Right renal cortex interstitium (tissue), 3 donors: ENCODE measurements at places on chromosomes 6 and 20. TPM values are rescaled to one million over a fixed set of nuclear protein-coding genes. Genes with fewer than 3 reads are reported as not detected.

The LY6G5C gene
- polyA plus RNA-seq: 2.5 TPM

The PACRG gene
- 20.7 TPM for polyA plus RNA-seq

The BPI gene
- polyA plus RNA-seq: not detected

The NMBR gene
- 0.40 TPM for polyA plus RNA-seq

The SLC22A2 gene
- 14.5 TPM for polyA plus RNA-seq

The SPDEF gene
- polyA plus RNA-seq: 0.07 TPM

The ZSWIM1 gene
- 16.0 TPM for polyA plus RNA-seq

The CPXM1 gene
- polyA plus RNA-seq: 257 TPM

The GNRH2 gene
- polyA plus RNA-seq: 0.34 TPM

The SNAI1 gene
- 9.9 TPM for polyA plus RNA-seq

The TTLL9 gene
- polyA plus RNA-seq: 2.7 TPM

The SYNE1 gene
- polyA plus RNA-seq: 99.0 TPM

The GGTLC1 gene
- not detected for polyA plus RNA-seq

The PSORS1C2 gene
- polyA plus RNA-seq: not detected

The BCAS1 gene
- 2.1 TPM for polyA plus RNA-seq

The CCN6 gene
- polyA plus RNA-seq: 3.9 TPM

The PHF1 gene
- 65.1 TPM for polyA plus RNA-seq

The TBPL1 gene
- polyA plus RNA-seq: 53.4 TPM

The GSTA3 gene
- 0.51 TPM for polyA plus RNA-seq

The LGSN gene
- 0.52 TPM for polyA plus RNA-seq

The ARFGEF3 gene
- polyA plus RNA-seq: 5.7 TPM

The CALHM5 gene
- 3.2 TPM for polyA plus RNA-seq

The BNIP5 gene
- polyA plus RNA-seq: 0.35 TPM

The GPLD1 gene
- polyA plus RNA-seq: 3.0 TPM

The CRISP3 gene
- 0.55 TPM for polyA plus RNA-seq

The MOXD1 gene
- polyA plus RNA-seq: 261 TPM

The PI16 gene
- polyA plus RNA-seq: 1.3 TPM

The GMEB2 gene
- 8.9 TPM for polyA plus RNA-seq

The KCNQ5 gene
- 0.37 TPM for polyA plus RNA-seq
